Upper lobe of right lung (tissue), 1 donor: ENCODE measurements at places on chromosomes 1 and 21.

GRCh38 chr21:19031953-19032352 is 628.4 kb upstream of the TMPRSS15 start:
- no peak for DNase-seq

DNA sequence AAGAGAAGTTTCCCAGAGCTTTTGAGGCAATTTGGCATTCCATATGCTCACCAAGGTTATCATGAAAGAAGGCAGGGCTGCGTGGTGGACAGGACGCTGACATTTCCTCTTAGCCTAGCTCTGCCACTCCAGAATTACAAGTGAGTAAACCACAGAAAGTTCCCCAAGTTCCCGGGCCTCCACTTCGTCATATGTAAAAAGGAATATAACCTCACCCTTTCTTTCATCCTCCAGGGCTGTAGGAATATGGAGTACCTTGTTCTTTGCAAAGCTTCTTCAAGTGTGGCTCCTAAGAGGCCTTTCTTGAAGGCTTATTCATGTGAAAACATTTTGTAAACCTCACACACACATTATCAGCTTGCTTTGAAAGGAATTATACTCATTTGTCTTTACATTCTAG is 210.2 kb downstream of the GREM2 start:
- no peak for DNase-seq

DNA sequence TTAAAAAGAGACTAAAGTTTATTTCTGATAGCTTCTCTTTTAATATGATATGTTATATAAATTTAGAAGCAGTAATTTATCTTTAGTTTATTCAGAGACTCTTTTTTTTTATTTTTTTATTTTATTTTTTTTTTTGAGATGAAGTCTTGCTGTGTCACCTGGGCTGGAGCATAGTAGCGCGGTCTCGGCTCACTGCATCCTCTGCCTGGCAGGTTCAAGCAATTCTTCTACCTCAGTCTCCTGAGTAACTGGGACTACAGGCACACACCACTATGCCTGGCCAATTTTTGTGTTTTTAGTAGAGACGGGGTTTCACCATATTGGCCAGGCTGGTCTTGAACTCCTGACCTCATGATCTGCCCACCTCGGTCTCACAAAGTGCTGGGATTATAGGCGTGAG is 89.6 kb downstream of the DISP1 start:
- DNase-seq, result no peak

DNA sequence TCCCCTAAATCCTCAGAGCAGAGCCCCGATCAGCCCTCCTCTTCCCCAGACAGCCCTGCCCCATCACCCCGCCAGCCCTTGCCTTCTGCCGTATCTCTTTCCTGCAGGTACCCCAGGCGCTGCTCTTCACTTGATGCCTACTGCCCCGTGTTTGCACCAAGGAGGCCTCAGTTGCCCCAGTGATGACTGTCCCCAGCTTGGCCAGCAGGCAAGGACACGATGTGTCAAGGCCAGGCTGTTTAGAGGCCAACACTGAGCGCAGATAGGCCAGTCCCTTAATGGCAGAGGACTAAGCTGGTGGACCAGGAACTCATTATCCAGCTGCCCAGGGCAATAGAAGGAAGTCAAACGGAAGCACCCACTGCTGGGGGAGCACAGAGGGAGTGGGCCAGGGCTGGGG is 68.4 kb downstream of the CAMK2N1 start:
- no peak for DNase-seq

DNA sequence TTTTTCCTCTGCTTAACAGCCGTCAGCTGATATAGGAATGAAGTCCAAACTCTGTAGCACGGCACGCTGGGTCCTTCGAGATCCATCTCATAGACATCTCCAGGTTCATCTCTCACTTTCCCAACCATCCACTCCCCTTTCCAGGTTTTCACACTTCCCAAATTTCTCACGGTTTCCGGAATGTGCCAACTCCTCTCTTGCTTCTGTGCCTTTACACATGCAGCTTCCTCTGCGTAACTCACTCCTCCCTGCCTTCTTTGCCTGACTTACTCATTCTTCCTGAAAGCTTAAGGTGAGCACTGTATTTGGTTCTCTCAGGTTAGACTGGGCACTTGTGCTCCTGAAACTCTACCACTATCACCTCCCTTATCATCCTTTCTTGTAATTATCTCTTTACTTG is 168.4 kb downstream of the PCNX2 start:
- no peak for DNase-seq

DNA sequence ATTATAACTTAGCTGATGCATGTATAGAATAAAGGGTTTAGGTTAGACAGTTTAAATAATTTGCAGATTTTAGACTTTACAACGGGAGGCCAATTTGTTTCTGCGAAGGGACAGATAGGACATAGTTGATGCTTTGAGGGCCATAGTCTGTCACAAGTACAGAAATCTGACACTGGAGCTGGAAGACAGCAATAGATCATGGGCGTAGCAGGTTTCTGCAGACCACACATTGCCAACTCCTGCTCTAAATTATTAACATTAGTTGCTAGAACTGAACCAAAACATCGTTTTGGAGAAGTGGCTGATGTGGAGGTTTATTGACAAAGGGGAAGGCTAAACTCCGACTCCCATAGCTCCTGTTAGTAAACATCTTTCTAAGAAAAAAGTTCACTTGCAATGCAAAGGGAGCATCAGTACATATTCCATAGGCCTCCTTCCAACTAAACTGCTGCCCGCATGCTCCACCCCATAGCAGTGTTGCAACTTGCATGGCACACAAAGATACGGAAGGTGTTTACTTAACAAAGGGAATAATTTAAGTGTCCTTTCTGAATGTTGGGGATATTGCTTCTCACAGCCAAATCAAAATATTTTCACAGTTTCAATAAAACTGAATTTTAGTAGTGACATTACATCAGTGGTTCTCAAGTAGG is 862.0 kb upstream of the CXADR start:
- no peak for DNase-seq

DNA sequence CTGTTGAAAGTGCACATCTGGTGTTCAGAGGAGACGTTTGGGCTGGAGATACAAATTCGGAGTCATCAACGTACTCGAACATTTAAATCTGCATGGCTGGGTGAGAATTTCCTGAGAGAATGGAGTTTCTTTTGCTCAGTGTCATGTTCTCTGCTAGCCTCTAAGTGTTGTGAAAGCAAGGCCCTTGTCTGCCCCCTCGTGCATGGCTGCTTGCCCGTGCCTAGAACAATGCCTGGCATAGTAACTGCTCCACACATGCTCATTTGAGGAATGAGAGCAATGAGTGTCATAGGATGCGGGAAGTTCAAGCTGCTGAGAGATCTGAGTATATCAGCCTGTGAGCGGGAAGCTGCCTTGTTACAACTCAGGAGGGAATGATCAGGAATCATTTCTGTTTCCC is 171.1 kb upstream of the CSF3R start:
- DNase-seq, result no peak

DNA sequence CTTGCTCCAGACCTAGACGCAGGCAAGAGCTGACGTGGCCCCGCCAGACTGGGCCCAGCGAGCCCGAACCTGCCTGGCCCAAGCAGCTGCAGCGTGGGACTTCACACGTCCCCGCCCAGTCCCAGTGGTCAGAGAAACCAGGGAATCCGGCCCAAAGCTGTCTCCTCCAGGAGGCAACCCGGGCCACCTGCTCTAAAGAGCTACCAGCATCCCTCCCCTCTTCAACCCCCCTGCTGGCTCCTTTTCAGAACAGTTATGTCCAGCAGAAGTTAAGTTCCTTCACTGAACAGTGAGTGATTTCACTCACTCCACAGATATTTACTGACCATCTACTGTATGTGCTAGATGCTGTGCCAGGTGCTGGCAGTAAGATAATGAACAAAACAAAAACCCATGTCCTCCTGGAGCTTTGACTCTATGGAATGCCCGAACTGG is 2.1 kb upstream of the EFNA1 start:
- DNase-seq, result no peak

DNA sequence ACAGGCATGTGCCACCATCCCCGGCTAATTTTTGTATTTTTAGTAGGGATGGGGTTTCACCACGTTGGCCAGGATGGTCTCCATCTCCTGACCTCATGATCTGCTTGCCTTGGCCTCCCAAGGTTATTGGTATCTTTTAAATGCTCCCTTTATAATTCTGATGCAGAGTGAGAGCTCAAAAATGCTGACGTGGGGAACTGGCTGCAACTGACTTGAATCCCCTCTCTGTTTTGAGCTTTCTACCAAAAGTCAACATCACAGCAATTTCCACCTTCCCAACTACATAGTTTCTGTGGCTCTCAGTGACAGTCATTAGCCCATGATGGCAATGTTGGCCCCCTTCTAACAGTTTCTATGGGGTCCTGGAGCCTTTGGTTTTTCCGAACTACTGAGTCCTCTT is 268.2 kb upstream of the FOXD3 start:
- no peak for DNase-seq

DNA sequence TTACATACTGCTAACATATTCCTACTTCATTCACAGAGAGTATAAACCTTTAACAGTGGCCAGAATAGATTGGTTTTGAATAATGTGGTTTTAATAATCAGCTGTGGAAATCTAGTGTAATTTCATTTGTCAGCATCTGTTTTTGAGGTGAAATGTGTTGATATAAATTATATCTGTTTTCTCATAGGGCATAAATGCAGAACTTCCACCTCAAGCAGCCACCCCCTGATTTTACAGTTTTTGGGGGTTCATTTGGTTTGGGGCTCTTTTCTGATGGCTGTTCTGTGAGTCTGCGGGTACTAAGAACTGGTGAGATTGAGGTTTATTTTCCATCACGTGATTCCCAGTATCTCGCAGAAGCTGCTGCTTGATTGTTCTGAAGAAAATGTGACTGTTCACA is 23.2 kb downstream of the EDARADD start:
- no peak for DNase-seq

GRCh38 chr1:152663098-152663497 is at the start of gene LCE2D:
TSS of gene LCE2D (plus strand) at chr1:152663380. CDS start at chr1:152664106, 726 bp downstream.
- DNase-seq, result no peak

- peak; percentile 81 for DNase-seq
Measured at GRCh38 chr1:1144122-1144842, 28.4 kb upstream of the C1orf159 start.

DNA sequence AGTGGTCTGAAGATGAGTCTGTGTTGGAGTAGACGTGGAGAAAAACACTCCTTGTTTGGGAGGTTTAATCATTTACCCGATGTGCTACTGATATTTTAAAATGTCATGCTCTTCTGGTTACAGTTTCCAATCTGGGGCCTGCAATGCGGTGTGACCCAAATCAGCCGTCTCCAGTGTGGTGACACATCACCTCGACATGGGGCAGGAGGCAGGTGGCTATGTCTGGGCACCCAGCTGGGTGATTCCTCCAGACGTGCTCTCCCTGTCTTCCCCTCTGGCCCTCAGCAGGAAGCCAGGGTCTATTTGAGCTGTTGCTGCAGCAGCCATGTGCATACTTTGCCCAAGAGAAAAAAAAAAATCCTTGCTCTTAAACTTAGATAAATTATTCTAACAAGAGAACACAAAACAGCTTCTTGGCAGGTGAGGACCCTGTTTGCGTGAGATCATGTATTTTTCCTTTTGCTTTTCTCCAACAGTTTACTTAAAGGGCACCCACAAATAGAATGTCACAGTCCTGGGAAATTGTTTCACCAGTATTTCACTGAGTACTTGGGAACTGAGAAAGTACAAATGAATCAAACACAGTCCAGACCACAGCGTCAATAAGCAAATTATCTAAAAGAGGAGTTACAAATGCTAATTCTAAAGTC is 38.9 kb upstream of the MAP10 start:
- DNase-seq, result no peak

- peak; percentile 79 for DNase-seq
Measured at GRCh38 chr21:42309753-42310213, 5.4 kb downstream of the TFF3 start.

DNA sequence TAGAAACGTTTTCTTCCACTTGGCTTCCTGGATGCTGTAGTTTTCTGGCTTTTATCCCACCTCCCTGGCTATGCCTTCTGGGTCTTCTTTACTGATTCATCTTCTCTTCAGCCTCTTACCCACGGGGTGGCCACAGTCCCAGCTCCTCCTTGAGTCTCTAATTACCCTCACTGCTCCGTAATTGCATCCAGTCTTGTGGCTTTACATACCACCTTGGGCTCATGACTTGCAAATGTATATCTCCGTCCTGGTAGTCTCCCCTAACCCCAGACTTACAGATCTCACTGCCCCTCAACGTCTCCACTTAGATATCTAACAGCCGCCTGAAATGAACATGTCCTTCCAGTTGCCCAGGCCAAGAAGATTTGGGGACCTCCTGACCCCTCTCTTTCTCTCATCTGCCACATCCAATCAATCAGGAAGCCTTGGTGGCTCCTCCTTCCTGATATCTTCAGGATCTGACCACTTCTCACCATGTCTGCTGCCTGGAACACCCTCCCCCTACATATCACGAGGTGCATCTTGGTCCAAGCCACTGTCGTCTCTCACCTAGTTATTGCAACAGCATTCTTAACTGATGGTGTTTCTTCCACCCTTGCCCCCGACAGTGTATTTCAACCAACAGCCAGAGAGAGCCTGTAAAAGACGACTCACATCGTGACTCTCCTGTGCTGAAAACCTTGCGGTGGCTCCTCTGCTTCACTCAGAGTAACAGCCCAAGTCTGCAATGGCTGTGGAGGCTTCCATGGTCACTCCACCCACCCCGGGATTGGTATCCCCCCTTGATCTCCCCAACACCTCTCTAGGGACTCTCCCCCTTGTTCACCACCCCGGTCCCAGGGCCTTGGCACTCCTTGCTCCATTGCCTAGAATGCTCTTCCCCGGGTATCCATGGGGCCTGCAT is 219.0 kb upstream of the POU3F1 start:
- DNase-seq, result no peak

DNA sequence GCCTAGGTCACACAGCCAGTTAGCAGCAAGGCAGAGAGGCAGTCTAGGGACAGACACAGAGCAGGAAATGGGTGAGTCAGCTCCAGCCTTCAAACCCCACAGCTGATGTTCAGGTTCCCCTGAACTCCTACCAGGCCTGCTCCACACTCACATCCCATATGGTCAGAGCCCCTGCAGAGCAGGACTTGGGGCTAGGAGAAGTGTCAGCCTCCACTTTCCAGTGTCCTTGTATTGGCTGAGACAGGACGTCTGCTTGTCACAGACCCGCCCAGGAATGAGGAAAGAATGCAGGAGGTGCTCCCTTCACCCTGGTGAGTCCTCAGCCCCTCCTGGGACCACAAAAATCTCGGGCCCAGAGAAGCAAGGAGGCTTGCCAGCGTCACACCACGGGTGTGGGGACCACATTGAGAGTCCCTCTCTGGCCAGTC is 92.5 kb downstream of the LACTBL1 start:
- no peak for DNase-seq

- no peak for DNase-seq
Measured at GRCh38 chr1:166384948-166385347, 218.1 kb upstream of the FAM78B start.

GRCh38 chr1:51693419-51694155 is 76.7 kb downstream of the OSBPL9 start:
- no peak for DNase-seq
